Activated T-cell treated with anti-CD3 and anti-CD28 coated beads, Interleukin-2, amount 50 U/mL, for 4 hours (primary cell): ENCODE measurements at places on chromosomes 13 and 19.
A peak's percentile ranks its signal among the peaks of the same experiment; 100 is the strongest.

DNA sequence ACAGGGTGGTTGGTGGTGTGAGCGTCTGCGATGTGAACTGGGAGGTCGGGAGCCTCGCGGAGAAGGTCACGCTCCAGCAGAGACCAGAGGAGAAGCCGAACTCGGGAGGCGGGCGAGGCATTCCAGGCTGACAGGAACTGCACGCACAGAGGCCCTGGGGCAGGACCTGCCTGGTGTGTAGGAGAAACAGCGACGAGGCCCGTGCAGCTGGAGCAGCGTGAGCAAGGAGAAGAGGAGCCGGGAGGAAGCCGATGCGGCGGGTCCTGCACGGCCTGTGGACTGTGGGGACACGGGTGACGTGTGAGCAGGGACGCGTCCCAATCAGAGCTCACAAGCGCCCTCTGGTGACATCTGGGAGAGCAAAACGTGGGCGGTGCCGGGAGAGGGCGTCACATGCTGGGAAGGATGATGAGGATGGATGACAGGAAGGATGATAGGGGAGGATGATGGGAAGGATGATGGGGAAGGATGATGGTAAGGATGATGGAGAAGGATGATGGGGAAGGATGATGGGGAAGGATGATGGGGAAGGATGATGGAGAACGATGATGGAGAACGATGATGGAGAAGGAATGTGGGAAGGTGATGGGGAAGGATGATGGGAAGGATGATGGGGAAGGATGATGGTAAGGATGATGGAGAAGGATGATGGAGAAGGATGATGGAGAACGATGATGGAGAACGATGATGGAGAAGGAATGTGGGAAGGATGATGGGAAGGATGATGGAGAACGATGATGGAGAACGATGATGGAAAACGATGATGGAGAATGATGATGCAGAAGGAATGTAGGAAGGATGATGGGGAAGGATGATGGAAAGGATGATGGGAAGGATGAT is 16.1 kb upstream of the MADCAM1 start:
- DNase-seq = peak; percentile 39

DNA sequence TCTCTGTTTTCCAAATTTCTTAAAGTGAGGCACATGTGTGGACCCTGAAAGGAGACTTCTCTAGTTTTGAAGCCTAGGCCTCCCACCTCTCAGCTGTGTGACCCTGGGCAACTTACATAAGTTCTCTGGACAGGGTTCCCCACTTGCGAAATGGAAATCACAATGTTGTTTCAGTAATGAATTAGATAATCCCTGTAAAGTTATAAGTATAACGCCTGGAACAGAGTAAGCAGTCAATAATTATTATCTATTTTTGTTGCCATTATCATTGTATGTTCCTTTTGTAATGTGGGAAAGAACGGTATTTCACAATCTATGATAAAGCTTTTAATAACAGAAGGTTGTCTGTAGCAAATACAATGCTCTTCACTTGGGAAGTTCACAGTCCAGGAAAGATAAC is 437.3 kb upstream of the ZNF507 start:
- no peak for DNase-seq

DNA sequence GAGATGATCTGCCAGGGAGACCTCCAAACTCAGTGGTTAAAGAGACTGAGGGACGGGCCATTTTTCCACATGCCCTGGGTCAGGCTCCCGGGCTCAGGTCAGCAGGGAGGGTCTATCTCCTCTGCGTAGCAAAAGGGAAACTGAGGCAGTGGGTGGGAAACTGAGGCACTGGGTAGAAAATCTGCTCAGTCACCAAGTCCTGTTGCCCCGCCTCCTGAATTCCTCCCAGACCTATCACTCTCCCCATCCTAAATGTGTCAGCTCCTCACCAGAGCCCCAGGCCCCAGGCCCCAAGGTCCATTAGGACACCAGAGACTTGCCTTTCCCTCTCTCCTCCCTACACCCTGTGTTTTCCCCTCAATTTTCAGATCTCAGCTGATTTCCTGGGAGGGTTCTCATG is 2.4 kb downstream of the CD320 start:
- DNase-seq = no peak

GRCh38 chr19:10431254-10431942 is 11.1 kb downstream of the PDE4A start:
- DNase-seq = no peak
